Epithelial cell of prostate (primary cell): ENCODE measurements at places on chromosomes 12 and 14.
A peak's percentile ranks its signal among the peaks of the same experiment; 100 is the strongest.

DNA sequence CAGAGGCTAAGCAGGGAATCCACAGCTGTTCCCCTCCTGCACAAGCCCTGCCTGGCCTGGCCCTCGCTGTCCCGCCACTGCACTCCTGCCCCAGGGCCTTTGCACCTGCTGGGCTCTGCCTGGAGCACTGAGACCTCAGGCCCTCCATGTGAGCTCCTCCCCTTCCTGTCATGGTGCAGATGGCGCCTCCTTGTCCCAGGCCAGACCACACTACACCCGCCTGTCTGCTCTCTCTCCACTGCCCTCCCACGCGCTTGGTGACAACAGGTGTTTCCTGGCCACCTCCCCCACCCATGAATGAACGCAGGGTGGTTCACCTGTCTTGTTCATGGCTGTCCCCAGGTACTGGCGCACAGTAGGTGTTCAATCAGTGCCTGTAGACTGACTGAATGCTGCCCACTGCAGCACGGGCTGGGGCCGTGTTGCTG is 82.9 kb downstream of the NCOR2 start:
- DNase-seq: no peak

DNA sequence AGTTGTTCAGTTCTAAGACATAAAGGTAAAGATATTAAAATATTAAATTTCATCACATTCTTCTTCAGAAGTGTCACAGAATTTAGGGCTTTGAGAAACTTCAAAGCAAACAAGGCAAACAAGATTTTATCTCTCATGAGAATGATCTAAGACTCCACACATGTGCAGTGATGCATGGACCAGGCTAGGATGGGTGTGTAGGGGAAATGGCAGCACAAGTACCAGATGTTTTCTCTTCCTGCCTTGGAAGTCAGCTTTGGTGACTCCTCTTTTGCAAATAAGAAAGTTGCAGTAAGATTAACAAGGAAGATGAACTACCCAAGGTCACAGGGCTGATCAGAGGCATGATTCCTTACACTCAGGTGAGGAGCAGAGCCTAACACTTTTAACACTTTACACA is 163.8 kb upstream of the LMNTD1 start:
- DNase-seq: no peak

- no peak for DNase-seq
Observed at GRCh38 chr12:3572560-3572959, 81.6 kb downstream of the PRMT8 start.

DNA sequence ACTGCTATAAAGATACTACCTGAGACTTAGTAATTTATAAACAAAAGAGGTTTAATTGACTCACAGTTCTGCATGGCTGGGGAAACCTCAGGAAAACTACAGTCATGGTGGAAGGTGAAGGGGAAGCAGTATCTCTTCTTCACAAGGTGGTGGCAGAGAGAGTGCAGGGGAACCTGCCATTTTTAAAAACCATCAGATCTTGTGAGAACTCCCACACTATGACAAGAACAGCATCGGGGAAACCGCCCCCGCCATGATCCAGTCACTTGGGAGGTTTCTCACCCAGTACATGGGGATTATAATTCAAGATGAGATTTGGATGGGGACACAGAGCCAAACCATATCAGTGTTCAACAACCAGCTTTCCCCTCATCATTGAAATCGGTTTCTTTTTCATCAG is 49.9 kb downstream of the AEBP2 start:
- no peak for DNase-seq

GRCh38 chr12:77152623-77153193 is 87.3 kb upstream of the E2F7 start:
- no peak for DNase-seq

- DNase-seq: peak; percentile 41
Observed at GRCh38 chr12:57545809-57546437, 1.1 kb downstream of the DCTN2 start.

DNA sequence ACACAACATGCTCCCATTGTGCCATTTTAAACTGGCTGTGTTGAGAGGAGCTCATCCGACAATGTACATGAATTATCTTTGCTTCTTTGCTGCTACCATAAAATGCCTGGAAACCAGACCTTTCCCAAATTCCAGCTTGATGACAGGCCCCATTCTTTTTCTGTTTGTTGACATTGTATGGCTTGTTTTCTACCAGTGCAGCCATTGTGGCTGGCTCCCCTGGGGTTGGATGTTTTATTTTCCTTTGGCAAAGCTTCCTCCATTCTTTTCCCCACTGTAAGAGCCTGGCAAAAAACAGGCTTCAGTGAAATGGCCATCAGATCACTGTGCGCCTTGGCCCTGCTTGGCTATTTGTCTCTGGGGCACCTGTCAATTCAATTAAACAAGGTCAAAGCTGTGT is 532.5 kb downstream of the VRK1 start:
- no peak for DNase-seq

DNA sequence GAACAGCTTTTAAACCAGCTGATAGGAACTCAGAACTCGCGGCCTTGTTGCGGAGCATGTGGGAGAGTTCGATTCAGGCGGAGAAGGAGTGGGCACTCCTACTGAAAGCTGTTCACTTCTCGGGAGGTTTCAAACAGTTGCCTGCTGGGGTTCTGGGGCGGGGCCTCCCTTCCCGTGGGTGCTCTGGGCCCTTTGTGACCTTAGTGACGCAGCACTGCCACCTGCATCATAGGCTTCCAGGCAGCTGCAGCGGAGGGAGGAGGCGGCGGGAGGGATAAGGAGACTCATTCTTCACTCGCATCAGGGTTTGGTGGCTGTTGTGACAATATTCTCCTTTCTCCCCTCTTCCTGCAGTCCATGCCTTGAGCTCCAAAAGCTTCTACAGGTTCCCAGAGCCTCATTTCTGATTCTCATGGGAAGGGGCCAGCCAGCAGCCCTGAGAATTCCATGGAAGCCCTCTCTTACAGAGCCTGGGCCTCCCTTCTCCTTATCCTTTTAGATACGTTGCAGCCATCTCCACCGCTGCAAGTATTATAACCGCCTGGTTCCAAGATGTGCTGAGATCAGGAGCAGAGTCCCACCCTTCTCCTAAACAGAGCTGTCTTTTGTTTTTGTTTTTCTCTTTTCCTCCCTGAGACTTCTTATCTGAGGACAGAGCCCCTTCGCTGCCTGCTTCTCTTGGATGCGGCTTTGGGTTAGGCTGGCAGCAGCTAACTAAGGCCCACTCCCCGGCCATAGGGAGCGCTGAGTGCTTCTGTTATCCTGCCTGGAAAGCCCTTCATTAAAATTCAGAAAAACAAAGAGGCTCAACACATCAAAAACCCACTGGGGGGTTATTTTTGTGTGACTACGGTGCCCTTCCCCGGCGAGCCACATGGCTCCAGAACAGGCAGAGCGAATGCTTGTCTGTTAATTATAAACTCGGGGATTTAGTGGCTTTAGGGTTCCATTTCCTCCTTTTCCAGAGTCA is 67.6 kb upstream of the GPATCH2L start:
- DNase-seq: no peak

DNA sequence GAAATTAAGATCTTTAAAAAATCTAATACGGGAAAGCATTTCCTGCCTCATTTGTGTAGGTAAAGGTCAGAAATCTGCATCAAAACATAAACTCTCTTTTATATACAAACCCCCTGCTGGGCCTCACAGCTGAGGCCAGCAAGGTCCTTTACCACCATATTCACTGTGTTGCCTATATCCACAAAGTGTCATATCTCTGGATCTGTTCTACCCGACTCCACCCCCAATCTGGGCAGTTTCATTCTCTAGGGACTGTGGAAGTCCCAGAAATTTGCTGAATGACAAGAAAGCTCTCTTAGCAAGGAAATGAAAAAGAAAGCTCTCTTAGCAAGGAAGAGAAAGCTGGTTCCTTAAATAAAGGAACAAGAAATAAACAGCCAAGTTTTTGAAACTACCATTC is 301.7 kb downstream of the KCNH5 start:
- no peak for DNase-seq

GRCh38 chr12:53047221-53048032 is 2.4 kb upstream of the TNS2 start:
- DNase-seq: no peak

- DNase-seq: no peak
Observed at GRCh38 chr14:74667758-74668157, 45.1 kb downstream of the AREL1 start.

DNA sequence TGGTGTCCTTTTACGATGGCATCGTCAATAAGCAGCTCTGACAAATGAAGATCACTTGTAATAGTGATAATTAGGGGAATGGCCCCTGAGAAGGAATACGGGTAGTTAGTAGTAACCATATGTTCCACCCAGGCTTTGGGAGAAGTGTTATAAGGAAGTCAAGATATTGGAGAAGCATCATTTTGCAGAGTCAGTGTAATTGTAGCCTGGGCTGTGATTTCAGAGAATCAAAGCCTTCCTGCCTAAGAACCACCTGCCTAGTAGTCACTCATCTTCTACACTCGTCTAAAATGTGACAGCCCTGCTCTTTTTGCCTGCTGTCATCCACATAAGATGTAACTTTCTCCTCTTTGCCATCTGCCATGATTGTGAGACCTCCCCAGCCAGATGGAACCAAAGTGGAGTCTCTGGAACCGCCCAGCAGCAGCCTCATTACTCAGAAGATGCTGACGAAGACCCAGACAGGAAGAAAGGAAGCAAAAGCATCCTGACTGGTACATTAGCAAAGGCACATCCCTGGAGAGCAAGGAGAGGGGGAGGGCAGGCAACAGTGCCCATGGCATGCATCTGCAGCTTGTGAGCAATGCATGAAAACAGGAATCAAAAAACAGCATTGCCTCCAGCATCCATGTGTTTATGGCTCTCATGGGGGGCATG is 12.6 kb upstream of the EDDM3A start:
- no peak for DNase-seq

DNA sequence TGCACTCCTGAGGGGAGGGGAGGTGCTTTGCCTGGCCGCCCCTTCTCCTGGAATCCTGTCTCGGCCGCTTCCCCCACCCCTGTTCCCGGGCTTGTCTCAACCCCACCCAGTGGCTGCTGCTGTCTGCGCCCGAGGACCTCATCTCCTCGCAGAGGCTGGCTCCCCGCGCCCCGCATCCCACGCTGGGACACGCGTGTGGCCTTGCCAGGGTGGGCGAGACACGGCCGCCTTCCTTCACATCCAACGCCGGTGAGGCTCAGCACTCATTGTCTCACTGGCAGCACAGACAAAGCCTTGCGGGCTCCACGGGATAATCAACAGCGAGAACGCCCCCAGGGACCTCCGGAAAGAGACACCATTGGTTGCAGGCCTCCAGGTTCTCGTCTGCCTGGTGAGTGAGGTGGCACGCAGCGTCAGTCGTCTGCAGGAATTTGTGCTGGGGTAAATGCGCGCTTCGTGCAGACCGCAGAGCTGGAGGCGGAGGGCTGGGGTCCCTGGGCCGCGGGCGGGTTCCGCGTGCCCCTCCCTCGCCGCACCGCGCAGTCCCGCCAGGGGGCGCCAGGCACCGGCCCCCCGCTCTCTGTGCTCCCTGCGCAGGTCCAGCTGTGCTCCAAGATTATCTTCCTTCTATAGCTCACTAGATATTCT is 26.8 kb downstream of the CCDC177 start:
- DNase-seq: no peak

DNA sequence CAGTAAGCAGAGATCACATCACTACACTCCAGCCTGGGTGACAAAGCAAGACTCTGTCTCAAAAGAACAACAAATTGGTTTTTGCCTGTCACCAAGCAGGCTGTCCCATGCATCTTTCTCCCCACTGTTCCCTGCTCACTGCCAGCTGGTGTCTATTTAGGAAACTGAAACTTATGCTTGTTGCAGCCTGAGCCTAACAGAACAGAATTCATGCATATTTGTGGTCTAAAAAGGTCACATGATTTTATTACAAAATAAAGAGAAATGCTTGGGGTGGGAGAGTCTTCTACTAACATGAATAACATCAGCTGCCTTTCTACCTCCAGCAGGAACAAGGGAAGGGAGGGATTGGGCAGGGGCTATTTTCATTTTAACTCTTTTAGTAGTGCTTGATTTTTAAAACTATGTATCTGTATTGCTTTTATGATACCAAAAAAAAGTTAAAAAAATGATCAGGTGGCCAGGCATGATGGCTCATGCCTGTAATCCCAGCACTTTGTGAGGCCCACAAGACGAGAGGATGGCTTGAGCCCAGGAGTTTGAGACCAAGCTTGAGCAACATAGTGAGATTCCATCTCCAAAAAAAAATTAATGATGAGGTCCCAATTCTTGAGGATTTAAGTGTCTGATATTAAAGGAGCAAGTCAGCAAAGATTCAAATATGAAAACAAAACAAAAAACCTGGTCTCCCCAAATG is 923 bp downstream of the STAT2 start:
- peak; percentile 43 for DNase-seq

DNA sequence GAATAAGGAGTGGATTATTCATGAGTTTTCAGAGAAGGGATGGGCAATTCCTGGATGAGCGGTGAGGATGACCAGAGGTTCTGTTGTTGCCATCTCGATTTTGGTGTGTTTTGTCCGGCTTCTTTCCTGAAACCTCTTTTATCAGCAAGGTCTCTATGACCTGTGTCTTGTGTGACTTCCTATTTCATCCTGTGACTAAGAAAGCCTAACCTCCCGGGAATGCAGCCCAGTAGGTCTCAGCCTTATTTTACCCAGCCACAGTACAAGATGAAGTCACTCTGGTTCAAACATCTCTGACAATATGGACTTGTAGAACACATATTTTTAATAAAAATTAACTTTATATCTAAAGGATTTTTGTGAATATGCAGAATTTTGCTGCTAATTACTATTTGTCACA is 716.4 kb downstream of the FSCB start:
- no peak for DNase-seq

GRCh38 chr12:70042675-70043074 is 200.6 kb upstream of the CNOT2 start:
- DNase-seq: no peak

DNA sequence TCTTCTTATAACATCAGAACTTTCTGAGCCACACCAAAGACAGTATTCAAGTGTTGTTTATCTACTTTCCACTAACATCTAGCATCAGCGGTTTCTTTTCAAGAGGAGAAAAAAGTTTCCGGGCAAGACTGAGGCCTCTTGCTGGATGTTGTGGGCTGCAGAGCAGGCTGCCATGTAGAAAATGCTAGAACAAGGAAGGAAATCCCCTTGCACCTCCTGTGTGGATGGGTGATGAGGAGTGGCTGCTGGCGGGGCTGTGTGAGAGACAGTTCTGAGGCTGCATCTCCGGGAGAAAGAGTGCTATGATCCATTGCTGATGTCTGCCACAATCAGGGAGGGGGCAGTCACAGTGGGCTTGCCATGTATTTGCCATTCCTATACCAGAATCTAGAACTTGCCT is 37.8 kb upstream of the PPP1CC start:
- DNase-seq: no peak

- no peak for DNase-seq
Observed at GRCh38 chr12:7090222-7090998, 1.8 kb downstream of the C1R start.

- DNase-seq: no peak
Observed at GRCh38 chr12:102371165-102371564, 109.2 kb downstream of the IGF1 start.
